ENCODE measurements at places on chromosomes 5 and 9. TPM values are rescaled to one million over a fixed set of nuclear protein-coding genes. Genes with fewer than 3 reads are reported as not detected.

Gene TXNDC8
- total RNA-seq, result not detected

Gene CYFIP2
- 471 TPM for total RNA-seq

Gene ADCY2
- total RNA-seq, result not detected

Gene FRMD3
- 0.91 TPM for total RNA-seq

Gene PPP2R2B
- total RNA-seq, result not detected

Gene GRM6
- not detected for total RNA-seq

Gene PNPLA7
- 6.1 TPM for total RNA-seq

Gene GARIN3
- total RNA-seq, result not detected

Gene ADGRD2
- not detected for total RNA-seq

Measured in activated B cell treated with CpG ODN at 0.5 μM for 24 hours (primary cell).